ENCODE measurements at places on chromosomes 6 and 20. TPM values are rescaled to one million over a fixed set of nuclear protein-coding genes. Genes with fewer than 3 reads are reported as not detected.

Gene COL12A1
- 72.5 TPM for total RNA-seq

Gene SERPINB1
- 14.7 TPM for total RNA-seq

Gene CLVS2
- total RNA-seq = not detected

Gene TRIM15
- total RNA-seq = not detected

Gene CARMIL1
- total RNA-seq = 11.4 TPM

Gene CPXM1
- 32.2 TPM for total RNA-seq

Gene EEF1A2
- total RNA-seq = 0.47 TPM

Gene WFDC12
- not detected for total RNA-seq

Gene EMILIN3
- not detected for total RNA-seq

Gene LTA
- total RNA-seq = not detected

Gene HUS1B
- 0.68 TPM for total RNA-seq

Gene ANGPT4
- total RNA-seq = not detected

Gene IL17A
- not detected for total RNA-seq

Gene OPN5
- not detected for total RNA-seq

Gene OPRM1
- not detected for total RNA-seq

Gene E2F1
- total RNA-seq = 1.5 TPM

Gene SLC44A4
- total RNA-seq = not detected

Gene TRIM10
- not detected for total RNA-seq

Gene ZFP57
- total RNA-seq = not detected

Gene TINAG
- not detected for total RNA-seq

Gene NMBR
- total RNA-seq = not detected

Gene DSP
- total RNA-seq = 1.8 TPM

Gene ARMH2
- not detected for total RNA-seq

Gene CYP24A1
- 0.60 TPM for total RNA-seq

Gene DEF6
- total RNA-seq = 0.70 TPM

Gene C20orf204
- total RNA-seq = 0.23 TPM

Gene FRS3
- total RNA-seq = 1.1 TPM

All from smooth muscle cell of the coronary artery (primary cell).